Activated T-cell treated with anti-CD3 and anti-CD28 coated beads, Interleukin-2, amount 50 U/mL, for 4 hours (primary cell): ENCODE measurements at places on chromosomes 7 and 10.

DNA sequence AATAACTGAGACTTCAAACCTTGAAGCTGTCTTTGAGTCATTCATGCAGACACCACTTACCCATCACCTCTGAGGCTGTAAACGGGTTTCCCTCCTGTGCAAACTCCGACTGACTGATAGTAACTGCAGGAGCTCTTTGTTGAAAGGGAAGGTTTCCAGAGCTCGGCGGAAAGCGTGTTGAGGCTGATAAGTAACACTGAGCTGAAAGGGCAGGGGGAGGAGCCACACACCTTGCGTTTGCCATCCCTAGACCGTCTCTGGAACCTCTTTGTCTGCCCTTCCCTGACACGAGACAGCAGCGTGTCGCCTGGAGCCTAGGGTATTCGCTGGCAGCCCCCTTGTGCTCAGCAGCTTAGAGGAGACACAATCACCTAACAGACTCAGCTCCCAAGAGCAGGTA is 134.0 kb downstream of the PAXIP1 start:
- DNase-seq: no peak

DNA sequence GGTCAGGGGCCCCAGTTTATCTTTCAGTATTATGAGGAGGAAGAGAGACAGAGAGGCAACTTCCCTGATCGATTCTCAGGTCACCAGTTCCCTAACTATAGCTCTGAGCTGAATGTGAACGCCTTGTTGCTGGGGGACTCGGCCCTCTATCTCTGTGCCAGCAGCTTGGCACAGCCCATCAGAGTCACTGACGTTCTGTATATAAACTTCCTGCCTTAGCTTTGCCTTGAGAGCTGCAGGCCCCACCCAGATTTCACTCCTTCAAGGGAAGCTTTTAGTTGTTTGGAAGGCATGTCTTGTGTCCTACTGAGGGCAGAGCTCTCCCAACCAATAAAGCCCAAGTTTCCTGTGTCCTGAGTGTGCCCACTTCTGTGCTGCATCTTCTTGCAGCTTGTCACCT is 242.5 kb upstream of the PRSS58 start:
- no peak for DNase-seq

GRCh38 chr7:25240340-25240739 is 12.1 kb upstream of the NPVF start:
- no peak for DNase-seq

DNA sequence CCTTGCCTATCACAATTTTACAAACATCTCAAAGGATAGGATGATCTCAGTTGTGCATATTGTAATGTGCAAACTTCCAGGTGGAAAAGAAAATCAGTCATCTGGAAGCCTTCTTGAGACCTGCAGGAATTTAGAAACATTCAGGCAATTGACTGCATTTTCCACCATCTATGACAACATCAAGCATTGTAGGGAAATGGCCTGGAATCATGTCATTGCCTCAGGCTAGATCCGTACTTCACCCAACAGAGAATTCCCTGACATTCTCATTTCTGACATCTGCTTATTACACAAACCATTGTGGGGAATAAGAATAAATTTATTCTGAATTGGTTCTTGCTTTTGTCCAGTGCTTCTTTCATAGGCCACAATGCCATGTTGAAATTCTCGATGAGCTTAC is 124.9 kb upstream of the NPVF start:
- DNase-seq: no peak

DNA sequence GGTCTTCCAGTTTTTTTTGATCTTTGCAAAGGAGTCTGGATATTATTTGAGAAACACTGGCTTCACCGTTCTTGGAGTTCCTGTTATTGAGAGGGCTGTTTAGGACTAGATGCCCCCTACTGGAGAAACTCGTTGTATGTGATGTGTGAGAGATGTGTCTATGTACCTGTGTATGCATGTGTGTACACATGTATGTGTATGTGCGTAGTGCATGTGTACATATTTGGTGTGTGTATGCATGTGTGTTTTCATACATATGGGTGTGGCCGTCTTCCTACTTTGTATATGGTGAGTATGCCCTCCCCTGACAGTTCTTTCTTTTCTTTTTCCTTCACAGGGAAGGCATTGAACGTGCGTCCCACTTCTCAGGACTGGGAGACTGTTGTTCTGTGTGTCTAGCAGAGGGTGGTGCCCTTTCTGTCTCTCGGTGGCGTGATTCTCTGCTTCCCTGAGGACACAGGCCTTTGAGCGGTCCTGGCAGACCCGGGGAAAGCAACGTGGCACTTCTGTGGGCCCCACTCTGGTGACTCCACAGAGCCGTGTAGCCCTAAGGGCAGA is 3.0 kb upstream of the CALHM3 start:
- DNase-seq: no peak

GRCh38 chr7:38862666-38863065 is 46.3 kb downstream of the VPS41 start:
- DNase-seq: no peak

DNA sequence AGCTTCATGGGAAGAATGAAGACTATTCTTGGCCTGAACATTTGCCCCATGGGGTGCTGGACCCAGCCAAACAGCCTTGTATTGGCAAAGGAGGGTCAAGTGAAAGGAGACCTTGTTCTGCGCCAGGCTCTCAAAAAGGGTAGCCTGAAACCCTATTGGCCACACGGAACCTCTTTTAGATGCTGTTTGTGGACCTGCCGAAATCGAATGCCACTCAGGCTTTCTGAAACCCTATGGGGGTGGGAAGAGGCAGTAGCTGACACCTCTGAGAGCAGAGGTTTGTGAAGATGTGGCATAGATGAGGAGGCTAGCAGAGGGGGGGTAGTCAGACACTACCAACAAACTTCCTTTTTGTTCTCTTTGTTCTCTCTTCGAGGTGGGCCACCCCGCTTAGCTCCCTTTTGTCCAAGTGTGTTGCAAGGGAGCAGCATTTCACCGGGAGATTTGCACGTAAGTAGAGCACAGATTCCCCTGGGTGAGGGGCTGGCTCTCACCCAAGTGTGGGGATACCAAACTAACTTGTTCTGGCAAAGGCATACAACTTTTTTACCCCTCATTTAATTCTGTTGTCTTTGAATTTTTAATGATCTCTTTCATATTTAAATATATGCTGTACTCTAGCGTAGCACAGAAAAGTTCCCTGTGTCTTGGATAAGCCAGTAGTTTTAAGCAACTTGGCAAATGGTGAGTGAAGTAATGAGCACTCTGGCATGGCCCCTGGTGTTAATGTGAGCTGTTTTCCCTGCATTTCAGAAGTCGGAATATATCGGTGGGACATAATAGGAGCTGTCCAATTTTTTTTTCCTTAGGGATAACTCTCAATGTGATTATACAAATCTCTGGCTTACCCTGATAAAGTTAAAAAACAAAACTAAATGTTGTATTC is 107.7 kb downstream of the SEPTIN7 start:
- DNase-seq: no peak

- no peak for DNase-seq
Observed at GRCh38 chr10:98676895-98677294, 230.2 kb upstream of the HPS1 start.

DNA sequence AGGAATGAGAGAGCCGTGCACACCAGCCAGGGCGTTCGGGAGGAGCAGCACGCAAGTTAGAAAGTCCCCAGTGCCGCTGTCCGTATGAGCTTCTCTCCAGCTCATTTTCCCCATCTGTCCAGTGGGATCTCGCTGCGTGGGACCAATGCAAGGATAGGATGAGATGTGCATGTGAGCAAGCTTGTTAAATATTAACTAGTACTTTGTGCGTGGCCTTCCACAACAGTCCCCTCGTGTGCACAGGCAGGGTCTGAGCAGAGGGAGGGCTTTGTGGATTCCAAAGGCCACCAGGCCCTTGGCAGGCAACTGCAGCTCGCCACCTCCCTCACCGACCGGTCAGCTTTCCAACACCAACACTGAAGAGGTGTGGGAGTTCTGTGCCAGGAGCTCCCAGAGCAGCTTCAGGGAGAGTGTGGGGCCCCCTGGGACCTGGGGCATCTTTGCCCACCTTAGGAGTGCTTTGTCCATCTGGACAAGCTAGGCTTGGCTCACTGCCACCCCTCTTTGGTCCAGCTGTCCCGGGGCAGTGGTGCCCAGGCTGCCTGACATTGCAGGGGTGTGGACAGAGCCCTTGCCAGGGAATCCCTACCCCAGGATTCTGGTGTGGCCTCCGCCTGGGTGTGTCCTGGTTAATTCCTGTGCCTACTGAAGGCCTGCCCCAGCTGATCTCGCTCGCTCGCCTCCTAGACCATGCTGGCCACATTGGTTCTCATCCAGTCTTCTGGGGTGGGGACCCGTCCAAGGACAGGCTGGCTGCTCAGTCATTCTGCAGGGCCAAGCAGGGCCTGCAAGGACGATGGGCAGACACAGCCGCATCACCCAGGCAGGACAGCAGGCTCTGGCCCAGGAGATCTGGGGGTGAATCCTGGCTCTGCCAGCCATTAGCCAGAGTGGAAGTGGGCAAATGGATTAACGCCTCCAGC is 5.3 kb downstream of the FAM20C start:
- DNase-seq: no peak

- DNase-seq: no peak
Observed at GRCh38 chr7:140607441-140607989, 33.1 kb downstream of the DENND2A start.

DNA sequence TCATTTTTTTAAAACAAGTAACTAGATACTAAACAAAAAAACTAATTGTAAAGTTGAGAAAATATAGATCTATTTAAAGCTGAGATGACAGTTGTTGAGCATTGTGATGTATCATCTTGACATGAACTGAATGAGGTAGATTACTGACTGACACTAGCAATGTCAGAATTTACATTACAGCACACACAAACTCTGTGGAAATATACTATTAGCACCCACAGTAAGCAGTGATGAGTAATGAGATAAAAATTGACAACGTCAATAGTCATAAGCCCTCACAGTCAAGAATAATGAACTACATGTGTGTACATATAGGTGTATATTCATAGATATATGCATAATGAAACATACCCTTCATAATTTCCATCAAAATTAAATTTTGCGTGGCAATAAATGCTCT is 368.4 kb downstream of the TFEC start:
- no peak for DNase-seq

- DNase-seq: no peak
Observed at GRCh38 chr7:38222481-38223096, 44.5 kb downstream of the STARD3NL start.

GRCh38 chr10:69650589-69651261 is 20.7 kb downstream of the FAM241B start:
- no peak for DNase-seq

GRCh38 chr10:58275908-58276307 is 6.9 kb downstream of the CISD1 start:
- DNase-seq: no peak

- no peak for DNase-seq
Observed at GRCh38 chr10:13632884-13633440, 46.2 kb downstream of the PRPF18 start.

GRCh38 chr10:36194276-36194675 is 552.2 kb upstream of the FZD8 start:
- no peak for DNase-seq

- peak; percentile 28 for DNase-seq
Observed at GRCh38 chr7:39950473-39951225, 593 bp downstream of the CDK13 start.

DNA sequence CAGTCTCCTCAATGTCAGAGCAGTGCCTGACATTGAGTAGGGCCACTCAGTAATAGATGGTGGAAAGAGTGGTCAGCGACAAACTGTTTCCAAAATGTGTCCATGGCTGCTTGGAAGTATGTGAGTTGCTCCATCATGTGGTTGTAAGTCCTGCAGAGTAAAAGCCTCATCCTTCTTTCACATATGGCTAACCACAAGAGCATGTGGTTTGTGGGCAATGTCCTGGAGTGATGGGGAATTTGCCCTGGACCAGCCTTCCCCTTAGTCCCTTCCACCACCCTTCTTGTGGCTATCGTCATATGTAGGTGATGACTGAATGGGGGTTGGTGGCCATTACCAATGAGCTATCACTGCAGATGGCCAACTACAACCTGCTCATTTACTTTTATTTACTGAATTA is 33.0 kb upstream of the PLXNA4 start:
- no peak for DNase-seq

DNA sequence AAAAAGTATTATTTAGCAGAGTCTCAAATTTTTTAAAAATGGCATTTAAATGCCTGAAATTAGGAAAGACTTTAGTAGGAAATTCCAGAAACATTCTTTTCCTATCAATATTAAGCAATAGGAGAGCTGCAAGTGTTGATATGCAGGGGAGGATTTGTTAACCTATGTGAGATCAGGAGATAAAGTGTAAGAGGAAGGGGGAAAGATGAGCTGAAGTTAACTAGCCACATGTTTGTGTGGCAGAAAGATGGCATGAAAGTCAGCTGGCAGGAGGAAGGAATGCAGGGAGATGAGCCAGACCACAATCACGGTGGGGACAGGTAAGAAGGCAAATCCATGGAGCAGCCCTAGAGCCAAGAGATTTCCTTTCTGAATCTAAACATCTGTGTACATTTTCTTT is 303.6 kb downstream of the MAGI2 start:
- no peak for DNase-seq

GRCh38 chr7:108838198-108838597 is 268.5 kb downstream of the DNAJB9 start:
- DNase-seq: no peak

GRCh38 chr7:79868010-79868409 is 266.6 kb upstream of the GNAI1 start:
- DNase-seq: no peak

DNA sequence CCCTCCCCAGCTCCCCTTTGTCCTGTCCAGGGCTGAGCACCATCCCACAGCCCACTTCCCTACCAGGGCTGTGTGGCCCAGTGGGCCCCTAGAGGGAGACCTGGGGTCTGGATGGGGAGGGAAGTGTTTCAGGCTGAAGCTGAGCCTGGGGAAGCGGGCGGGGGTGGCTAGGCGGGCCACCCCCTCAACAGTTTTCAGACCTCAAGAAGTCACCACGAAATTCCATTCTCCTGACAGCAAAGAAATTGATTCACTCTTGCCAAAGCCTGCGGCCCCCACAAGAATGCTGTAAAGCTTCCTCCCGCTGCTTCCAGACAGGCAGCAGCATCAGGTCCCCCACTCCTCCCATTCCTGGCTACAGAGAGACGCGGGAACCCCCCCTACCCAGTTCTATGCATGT is 2.5 kb upstream of the LFNG start:
- DNase-seq: no peak

GRCh38 chr10:71965623-71966022 is 1.4 kb downstream of the CHST3 start:
- DNase-seq: no peak

GRCh38 chr7:24913801-24914464 is 66.0 kb downstream of the OSBPL3 start:
- no peak for DNase-seq
